Stimulated activated CD8-positive, alpha-beta memory T cell treated with anti-CD3 and anti-CD28 coated beads, Interleukin-12 subunit alpha, Interleukin-12 subunit beta, amount 100 ng/mL, for 4 hours (primary cell): ENCODE measurements at places on chromosomes 12 and 14.

DNA sequence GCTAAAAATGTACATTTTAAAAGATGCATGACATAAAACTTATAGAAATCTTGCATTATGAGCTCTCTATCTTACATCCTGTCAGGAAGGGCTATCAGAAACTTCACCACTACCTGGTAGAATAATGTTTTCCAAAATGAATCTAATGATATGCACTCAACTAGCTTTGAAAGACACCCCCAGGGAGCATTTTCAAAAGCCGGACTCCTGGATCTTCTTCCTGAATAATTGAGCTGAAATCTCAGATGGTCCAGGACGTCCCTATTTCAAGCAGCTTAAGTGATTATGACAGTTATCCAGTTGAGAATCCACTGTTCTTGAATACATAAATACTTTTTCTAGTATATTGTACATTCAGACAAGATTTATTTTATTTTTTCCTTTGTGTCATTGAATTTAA, 200.6 kb upstream of the MGAT4C start:
- no peak for DNase-seq

- no peak for DNase-seq
Measured at GRCh38 chr12:12157424-12157823, 86.7 kb downstream of the BCL2L14 start.

- no peak for DNase-seq
Measured at GRCh38 chr12:77003246-77003645, 62.1 kb downstream of the E2F7 start.

GRCh38 chr14:72419226-72419775, 474.6 kb downstream of the DPF3 start:
- no peak for DNase-seq

DNA sequence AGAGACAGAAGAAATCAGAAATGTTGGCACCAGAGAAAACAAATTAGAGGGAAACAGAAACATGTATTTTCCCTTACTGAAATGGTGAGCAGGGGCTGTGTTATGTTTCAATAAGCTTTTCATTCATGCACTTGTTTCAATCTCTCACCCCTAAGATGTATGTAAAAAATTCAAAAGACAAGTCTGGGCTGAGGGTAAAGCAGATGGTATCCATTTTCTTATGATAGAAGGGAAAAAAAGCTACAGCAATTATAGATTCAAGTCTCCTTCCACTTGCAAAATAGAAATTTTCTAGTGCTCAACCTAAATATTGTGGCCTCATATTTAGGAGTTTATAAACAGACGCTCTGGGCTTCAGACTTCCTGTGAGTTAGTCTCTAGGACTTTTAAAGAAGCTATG, 138.3 kb downstream of the ST8SIA1 start:
- DNase-seq: no peak

DNA sequence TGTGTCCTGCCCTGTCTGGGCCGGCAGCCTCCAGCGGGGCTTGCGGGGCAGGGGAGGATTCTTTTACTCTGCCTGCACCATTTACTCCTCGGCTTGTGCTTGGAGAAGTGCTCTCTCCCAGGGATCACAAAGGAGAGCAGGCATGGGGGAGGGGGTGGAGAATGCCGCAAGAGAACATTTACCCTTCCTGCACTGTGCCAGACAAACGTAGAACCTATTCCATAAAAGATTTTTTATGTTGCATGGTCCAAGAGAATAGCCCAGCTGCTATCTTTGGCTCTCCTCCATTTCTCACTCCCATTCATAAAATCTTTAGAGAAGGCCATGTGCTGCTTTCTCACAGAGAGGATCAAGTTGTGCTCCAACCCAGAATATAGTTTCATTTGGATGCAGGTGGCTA, 159.4 kb downstream of the SPTSSA start:
- no peak for DNase-seq

- no peak for DNase-seq
Measured at GRCh38 chr14:47678993-47679392, 3.6 kb upstream of the MDGA2 start.

DNA sequence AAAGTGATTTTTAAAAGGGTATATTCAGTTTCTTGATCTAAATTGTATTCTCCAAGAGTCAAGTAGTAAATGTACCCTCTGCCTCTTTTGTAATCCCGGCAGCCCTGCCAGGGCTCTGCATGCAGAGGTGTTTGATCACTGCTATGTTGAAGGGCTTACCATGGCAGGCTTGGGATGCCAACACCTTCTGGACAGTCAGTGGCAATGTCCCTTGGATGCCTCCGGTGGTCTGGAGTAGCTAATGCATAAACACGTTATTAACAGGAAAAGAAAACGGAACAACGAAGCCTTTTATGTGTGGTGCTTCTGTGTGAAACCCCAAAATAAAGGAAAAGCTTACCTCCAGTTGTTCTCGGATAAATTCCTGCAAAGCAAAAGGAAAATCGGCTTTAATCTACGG, 19.9 kb downstream of the EIF2B2 start:
- DNase-seq: no peak

DNA sequence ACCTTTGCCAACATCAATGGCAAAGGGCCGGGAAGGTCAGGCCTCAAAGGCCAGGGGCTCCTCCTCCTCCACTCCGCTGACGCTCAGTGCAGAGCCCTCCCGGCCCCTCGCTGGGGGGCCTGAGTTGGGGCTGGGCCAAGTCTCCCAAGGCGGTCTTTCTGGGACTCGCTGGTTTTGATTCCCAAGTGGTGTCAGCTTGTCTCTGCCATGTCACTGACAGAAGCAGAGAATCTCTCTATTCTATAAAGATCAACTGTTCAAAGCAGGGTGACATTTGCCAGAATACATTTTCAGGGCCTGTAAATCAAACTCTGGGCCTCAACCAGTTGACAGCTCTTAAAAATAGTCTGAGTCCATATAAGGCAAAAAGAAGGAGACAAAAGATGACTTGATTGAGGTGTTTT, 75.9 kb downstream of the CCDC88C start:
- no peak for DNase-seq

GRCh38 chr14:91987192-91987591, 39.7 kb upstream of the FBLN5 start:
- DNase-seq: no peak

DNA sequence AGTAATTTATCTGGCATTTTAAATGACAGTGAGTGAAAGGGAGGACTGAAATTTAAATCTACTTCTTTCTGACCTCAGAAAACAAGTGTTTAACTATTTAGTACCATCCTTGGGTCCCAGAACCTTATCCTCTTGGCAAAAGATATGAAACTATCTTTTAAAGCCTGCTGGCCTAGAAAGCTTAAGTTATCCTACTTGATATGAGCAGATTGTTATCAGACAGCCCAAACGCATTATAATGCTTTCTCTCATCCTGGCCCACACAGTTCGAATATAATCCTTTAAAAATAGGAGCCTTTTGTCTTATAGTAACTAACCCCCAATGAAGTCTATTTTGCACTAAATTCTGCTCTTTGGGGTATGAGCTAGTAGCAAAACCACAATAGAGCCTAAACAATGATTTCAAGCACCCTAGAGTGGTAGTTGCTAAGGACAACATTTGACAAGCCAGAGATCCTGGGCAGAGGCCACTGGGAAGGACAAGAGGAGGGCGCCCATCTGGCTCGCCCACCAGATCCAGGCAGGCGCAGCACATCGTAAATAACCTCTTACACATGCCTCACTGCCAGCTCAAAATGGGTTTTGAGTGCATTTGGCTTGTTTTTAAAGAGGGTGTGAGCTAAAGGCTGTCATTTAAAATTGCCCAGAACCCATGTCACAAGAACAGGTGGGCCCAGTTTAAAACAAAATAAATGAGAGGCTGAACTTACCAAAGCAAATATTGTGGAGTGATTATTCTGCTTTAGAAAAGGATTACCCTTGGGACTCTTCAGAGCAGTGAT, 37.7 kb upstream of the CRY1 start:
- no peak for DNase-seq

- DNase-seq: no peak
Measured at GRCh38 chr14:32078023-32078857, 1.1 kb downstream of the ARHGAP5 start.

DNA sequence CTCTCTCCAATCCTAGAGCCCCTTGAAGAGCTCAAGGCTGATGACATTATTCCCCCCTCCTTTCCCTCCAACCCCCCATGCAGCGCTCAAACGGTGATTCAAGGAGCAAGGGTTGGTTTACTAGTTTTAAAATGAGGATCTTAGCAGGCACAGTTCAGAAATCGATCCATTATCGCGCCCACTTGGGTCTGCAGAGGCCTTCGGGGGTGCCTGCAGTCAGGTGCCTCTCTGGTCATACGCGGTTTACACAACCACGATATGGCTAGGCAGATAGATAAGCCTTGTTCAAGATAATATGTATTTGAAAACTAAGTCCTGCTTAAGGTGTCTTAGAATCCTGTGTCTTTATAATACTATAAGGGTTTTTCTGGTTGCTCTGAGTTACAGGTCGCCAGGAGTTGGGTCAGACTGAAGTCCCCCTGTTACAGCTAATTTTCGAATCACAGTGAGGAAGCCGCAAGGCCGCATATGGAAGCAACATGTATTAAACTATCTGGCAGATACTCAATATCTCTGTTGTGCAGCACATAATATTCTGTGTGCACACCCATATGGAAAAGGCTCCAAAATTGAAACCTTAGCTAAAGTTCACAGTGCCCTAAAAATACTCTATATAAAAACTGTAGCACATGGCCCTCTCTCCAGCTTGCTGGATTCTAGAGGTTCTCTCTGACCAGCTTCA, 10.0 kb downstream of the BHLHE41 start:
- no peak for DNase-seq

DNA sequence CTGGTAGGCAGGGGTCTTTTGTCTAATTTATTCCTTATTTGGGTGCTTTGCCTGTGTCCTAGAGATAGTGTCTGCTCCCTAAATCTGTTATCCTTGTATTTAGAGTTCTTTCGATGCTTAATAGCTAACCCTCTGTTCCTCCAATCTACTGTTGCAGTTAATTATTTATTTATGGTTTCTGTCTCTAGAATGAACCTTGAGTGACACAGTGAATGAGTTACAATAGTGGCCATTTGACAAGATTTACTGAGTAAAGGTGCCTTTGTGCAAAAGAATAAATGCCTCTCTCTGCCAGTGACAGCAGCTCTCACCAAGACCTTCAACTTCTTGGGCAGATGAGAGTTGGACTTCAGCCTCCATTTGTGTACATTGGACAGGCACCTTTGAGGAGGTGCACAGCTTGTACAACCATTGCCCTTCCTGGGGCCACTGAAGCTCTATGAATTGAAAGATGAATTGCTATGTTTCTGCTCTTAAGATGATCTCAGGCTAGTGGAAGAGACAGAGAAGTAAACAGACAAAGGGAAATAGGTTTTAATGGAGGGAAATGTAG, 165.9 kb downstream of the DERA start:
- no peak for DNase-seq

DNA sequence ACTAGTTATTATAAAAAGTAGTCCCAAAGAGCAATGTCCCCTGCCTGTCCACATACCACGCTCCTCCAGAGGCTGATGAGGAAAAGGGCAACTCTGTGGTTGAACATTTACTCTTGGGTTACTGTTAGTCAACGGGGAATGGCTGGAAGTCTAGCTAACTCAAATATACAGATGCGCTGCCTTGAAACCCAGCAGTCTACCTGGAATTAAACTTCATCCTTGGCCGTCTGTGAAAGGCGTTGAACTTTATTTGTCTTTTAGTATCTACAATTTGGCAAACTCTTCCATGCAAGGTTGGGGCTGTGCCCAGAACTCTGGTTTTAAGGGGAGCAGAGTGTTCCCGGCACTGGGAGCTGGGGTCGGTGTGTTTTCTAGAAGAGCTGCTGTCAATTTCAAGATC, 3.9 kb upstream of the MEG3 start:
- DNase-seq: no peak

GRCh38 chr12:18467620-18468245, 206.4 kb downstream of the PIK3C2G start:
- no peak for DNase-seq

- DNase-seq: no peak
Measured at GRCh38 chr14:95500201-95500681, 16.2 kb downstream of the SYNE3 start.

DNA sequence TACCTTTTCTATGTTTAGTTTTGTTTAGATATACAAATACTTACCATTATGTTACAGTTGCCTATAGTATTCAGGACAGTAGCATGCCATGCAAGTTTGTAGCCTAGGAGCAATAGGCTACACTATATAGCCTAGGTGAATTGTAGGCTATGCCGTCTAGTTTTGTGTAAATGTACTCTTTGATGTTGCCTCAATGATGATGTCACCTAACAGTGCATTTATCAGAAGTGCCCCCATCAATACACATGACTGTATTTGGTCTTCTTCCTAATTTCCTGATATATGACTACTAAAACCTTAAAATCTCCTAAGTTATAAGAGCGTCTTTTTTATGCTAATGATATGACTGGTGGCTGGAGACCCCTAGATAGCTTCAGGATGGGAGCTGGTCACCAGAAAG, 394.4 kb upstream of the STXBP6 start:
- DNase-seq: no peak

DNA sequence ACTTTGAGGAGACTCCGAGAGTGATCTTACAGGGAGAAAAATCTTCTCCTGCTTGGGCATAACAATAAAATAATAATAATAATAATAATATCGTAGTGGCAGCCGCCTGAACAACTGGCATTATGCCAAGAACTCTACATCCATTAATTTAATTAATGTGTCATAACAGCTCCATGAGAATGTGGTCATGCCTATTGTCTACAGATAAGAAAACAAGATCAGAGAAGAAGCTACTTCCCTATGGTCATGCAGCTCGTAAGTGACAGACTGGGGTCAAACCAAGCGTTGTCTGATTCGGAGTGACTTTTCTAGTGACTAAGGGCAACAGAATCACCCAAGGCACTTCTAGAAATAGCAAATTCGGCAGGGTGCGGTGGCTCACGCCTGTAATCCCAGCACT, 11.7 kb downstream of the PROX2 start:
- no peak for DNase-seq

- DNase-seq: no peak
Measured at GRCh38 chr12:68832504-68832867, 24.5 kb downstream of the MDM2 start.

DNA sequence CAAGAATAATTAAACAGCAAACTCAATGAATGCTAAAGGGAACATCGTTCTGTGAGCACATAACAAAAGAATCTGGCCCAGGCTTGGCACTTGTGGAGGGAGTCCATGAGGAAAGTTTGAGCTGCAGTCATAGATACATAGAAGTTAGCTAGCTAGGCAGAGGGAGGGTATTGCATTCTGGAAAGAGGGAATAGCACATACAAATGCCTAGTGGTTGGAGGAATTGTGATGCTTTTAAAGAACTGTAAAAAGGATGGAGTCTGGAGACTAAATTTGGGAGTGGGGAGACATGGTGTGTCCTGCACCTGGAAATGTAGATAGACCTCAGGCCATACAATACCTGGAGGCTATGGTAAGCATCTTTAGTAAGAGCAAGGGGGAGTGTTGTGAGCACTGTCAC, 24.0 kb downstream of the SLC35E3 start:
- DNase-seq: no peak
